ENCODE measurements at places on chromosomes 1 and 21.

DNA sequence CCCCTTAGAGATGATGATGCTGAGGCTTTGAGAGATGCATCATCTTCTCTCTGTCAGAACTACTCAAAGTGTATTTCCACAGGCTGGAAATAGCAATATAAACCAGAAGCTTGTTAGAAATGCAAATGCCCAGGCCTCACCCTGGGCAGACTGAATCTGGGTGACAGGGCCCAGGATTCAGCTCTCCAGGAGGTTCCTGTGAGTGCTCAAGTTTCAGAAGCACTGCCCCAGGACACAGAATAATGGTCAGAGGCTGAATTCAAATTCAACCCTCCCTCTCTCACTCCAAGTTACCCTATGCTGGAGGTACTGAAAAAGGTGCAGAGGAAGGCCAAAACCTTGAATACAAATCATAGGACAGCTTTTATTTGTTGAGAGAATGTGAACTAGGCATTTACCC, 98.5 kb upstream of the NGF start:
- DNase-seq = no peak

GRCh38 chr1:172070055-172070454, 228.8 kb downstream of the DNM3 start:
- DNase-seq = peak; percentile 29

- DNase-seq = peak; percentile 58
Observed at GRCh38 chr1:66445492-66446181, 88.3 kb upstream of the SGIP1 start.

- DNase-seq = no peak
Observed at GRCh38 chr1:62194651-62195544, at the start of gene L1TD1. L1TD1 (plus strand) TSS chr1:62194849; CDS start chr1:62206629, 11,780 bp downstream.

DNA sequence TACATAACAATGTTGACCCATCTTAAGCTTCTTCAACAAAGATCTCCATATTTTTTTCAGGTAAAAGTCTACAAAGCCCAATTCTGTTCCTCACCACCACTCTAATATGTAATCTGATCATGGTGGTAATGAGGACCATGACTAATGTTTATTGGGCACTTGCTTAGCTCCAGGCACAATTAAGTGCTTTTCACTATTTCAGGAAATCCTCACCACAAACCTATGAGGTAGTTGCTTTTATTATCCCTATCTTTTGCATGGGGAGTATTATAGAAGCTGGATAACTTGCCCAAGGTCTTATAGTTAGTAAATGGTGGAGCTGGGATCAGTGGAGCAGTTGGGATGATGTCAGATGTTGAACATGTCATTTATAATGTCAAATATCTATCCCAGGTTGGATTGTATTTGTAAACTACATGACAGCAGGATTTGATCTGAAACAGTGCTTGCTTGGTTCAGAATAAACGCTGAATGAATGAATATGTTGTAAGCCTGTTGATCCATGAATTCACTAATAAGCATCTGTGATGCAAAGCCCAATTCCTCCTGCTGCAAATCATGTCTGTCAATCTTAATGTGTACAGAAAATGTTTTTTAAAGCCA, 283.3 kb upstream of the ST6GALNAC5 start:
- no peak for DNase-seq

- DNase-seq = no peak
Observed at GRCh38 chr1:212135166-212135565, 99.6 kb downstream of the DTL start.

GRCh38 chr1:98133131-98133530, 212.3 kb upstream of the DPYD start:
- no peak for DNase-seq

DNA sequence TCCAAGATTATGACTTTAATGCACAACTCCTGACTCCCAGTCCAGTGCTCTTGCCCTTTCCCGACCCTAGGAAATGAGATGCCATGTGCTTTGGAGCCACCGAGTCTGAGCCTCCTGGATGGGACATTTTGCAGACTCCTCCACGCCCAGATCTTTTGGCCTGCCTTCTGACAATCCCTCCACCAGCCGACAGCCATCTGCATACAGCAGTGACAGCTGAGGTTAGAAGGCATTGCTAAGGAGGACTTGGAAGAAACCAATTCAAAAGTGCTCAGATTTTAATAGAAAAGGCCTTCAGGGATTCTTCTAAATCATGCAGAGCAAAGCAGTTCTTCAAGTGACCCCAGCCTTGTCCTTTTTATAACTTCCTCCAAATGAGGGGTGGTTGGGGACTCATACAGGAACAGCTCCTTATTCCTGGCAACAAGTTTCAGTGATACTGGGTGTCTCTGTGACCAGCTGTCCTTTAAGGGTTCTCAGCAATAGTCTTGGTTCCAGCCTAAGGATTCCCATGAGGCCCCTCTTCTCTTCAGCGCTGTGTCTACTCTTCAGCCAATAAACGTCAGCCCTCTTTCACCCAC, 369.3 kb downstream of the PBX1 start:
- DNase-seq = no peak

GRCh38 chr1:119506941-119507340, at the start of gene HSD3B1:
HSD3B1 (plus strand) TSS chr1:119507210; CDS start chr1:119507477, 267 bp downstream.
- no peak for DNase-seq

DNA sequence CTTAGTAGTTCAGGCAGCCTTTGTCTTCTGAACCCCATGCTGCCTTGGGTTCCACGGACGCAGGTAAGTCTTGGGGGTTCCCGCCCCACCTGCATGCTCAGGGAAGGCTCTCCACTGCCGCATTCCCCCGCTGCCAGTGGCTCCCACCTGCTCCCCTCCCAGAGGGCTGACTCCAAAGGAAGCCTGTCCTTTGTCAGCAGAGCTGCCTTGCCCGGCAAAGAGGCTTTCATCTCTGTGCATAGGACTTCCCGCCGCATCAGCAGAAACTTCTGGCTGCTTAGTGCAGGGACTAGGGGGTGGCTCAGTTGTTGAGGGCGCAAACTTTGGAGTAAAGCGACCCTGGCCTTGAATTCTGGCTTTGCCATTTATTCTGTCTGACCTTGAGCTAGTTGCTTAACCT, 25.2 kb upstream of the ACTL8 start:
- no peak for DNase-seq

DNA sequence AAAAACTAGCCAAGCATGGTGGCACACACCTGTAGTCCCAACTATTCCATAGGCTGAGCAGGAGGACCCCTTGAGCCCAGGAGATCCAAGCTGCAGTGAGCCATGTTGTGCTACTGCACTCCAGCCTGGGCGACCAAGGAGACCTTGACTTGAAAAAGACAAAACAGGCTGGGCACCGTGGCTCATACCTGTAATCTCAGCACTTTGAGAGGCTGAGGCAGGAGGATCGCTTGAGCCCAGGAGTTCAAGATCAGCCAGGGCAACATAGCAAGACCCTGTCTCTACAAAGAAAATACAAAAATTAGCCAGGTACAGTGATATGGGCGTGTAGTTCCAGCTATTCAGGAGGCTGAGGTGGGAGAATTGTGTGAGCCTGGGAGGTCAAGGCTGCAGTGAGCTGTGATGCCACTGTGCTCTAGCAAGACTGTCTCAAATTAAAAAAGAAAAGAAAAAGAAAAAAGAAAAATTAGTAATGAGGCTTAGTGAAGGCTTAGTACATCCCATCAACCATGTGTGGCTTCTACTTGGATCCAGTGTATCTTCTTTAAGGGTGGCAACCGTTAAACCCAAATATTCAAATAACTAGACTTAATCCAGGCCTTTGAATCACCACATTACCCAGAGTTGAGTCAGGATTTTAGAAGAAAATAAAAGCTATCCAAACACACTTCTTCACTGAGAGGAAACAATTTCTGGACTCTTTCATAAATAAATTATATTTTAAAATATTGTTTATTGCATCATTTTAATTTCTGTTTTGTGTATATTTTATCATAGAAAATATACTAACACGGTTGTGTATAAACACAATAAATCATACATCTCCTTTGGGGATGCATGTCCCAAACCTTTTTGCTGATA, 74.3 kb upstream of the RAB4A start:
- DNase-seq = no peak

GRCh38 chr1:222010306-222010705, 268.4 kb upstream of the DUSP10 start:
- no peak for DNase-seq

GRCh38 chr1:6365047-6365446, 28.5 kb downstream of the ACOT7 start:
- no peak for DNase-seq

GRCh38 chr1:5883129-5884048, 108.8 kb downstream of the NPHP4 start:
- no peak for DNase-seq

DNA sequence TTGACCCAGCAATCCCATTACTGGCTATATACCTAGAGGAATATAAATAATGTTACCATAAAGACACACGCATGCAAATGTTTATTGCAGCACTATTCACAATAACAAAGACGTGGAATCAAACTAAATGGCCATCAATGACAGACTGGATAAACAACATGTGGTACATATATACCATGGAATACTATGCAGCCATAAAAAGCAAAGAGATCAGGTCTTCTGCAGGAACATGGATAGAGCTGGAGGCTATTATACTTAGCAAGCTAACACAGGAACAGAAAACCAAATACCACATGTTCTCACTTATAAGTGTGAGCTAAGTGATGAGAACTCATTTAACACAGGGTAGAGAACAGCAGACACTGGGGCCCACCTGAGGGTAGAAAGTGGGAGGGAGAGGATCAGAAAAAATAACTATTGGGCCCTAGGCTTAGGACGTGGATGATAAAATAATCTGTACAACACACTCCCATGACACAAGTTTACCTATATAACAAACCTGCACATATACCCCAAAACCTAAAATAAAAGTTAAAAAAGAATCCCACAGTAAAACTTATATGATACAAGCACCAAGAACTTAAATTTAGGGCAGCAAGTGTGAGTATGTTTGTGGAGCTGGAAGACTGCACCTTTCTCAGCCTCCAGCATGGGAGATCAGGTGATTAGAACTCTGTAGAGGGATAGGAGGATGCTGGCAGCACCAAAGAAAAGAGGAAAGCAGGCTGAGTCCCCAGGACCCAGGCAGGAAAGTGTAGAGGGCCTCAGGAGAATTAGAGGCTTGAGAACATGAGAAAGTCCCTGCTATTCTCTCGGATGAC, 320.8 kb upstream of the USP24 start:
- no peak for DNase-seq

DNA sequence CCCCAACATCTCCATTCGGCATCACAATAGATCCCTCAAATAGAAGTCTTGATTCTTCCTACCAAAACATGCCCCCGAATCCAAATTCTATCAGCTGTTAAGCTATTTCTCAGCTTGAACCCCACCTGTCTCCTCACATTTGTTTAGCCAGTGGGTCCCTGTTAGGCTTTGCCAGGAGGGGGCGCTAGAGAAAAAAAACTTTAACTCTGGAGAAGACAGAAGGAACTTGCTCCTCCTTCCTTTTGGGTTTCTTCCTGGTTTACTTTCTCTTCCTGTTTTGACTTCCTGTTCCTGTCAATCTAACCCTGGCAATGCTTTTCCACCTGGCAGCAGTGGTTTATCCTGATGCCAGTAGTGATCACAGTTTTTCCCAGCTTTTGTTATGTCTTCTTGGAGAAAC, 95.6 kb upstream of the KCNK1 start:
- peak; percentile 69 for DNase-seq

- no peak for DNase-seq
Observed at GRCh38 chr1:54474310-54475251, 68.4 kb upstream of the SSBP3 start.

GRCh38 chr21:44576025-44576420, 2.5 kb downstream of the KRTAP10-4 start:
- no peak for DNase-seq

DNA sequence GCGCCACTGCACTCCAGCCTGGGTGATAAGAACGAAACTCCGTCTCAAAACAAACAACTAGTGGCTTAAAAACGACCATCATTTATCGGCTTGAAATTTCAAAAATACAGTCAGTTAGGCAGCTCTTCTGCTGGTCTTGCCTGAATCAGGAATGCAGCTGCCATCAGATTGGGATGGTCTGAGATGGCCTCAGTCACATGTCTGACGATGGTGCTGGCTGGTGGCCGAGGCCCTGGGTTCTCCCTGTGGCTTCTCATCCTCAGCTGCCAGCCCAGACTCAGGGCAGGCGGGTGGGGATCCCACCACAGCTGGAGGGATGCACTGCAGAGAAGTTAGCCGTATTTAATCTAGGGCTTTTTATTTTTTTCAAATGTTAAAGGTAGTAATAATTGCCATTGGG, 31.3 kb downstream of the IL6R start:
- no peak for DNase-seq

GRCh38 chr1:17805869-17806684, 50.9 kb downstream of the ACTL8 start:
- DNase-seq = no peak

- peak; percentile 34 for DNase-seq
Observed at GRCh38 chr21:33643658-33644311, 1.5 kb downstream of the ITSN1 start.

DNA sequence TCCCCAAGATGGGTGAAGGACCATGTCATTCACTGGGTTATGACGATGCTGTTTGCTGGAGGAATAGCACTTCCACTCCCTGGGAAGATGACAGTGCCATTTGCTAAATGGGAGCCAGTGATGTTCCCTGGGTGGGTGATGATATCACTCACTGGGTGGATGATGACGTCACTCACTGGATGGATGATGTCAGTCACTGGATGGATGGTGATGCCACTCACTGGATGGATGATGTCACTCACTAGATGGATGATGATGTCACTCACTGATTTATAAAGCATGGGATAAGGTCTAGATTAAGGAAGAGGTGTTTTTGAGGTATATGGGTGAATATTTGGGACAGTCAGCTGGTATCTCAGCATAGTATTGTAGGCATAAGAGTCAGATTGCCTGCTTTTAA, 457.2 kb downstream of the AJAP1 start:
- no peak for DNase-seq
